ENCODE measurements at places on chromosomes 4 and X. TPM values are rescaled to one million over a fixed set of nuclear protein-coding genes. Genes with fewer than 3 reads are reported as not detected.

CC2D2A gene
- polyA plus RNA-seq, result 3.8 TPM

WWC2 gene
- 1.2 TPM for polyA plus RNA-seq

PPM1K gene
- 4.8 TPM for polyA plus RNA-seq

FAM184B gene
- 0.23 TPM for polyA plus RNA-seq

PLXNB3 gene
- polyA plus RNA-seq, result 2.2 TPM

PRR32 gene
- not detected for polyA plus RNA-seq

KCND1 gene
- polyA plus RNA-seq, result 1.7 TPM

CTAG2 gene
- not detected for polyA plus RNA-seq

SMPX gene
- 0.89 TPM for polyA plus RNA-seq

UGT2B17 gene
- polyA plus RNA-seq, result not detected

SCFD2 gene
- polyA plus RNA-seq, result 3.7 TPM

ASB5 gene
- 1.8 TPM for polyA plus RNA-seq

SYTL4 gene
- 22.8 TPM for polyA plus RNA-seq

MCF2 gene
- not detected for polyA plus RNA-seq

NLRP2B gene
- not detected for polyA plus RNA-seq

RIPPLY1 gene
- polyA plus RNA-seq, result not detected

SPANXC gene
- not detected for polyA plus RNA-seq

UGT2B10 gene
- polyA plus RNA-seq, result 0.60 TPM

TSPYL2 gene
- 25.8 TPM for polyA plus RNA-seq

CITED1 gene
- polyA plus RNA-seq, result not detected

PF4V1 gene
- not detected for polyA plus RNA-seq

AKAP4 gene
- not detected for polyA plus RNA-seq

MANBA gene
- 8.4 TPM for polyA plus RNA-seq

DCAF4L1 gene
- not detected for polyA plus RNA-seq

MAP3K15 gene
- polyA plus RNA-seq, result 0.15 TPM

RHOXF2B gene
- not detected for polyA plus RNA-seq

LDB2 gene
- 2.1 TPM for polyA plus RNA-seq

GATA1 gene
- not detected for polyA plus RNA-seq

CXXC4 gene
- polyA plus RNA-seq, result 0.60 TPM

AWAT2 gene
- polyA plus RNA-seq, result 0.60 TPM

ETDB gene
- not detected for polyA plus RNA-seq

KLB gene
- 0.55 TPM for polyA plus RNA-seq

DMD gene
- polyA plus RNA-seq, result 2.5 TPM

SYP gene
- polyA plus RNA-seq, result 1.4 TPM

SGMS2 gene
- polyA plus RNA-seq, result 6.3 TPM

ESX1 gene
- polyA plus RNA-seq, result not detected

KLHL4 gene
- not detected for polyA plus RNA-seq

CFI gene
- 1.2 TPM for polyA plus RNA-seq

TLR1 gene
- 1.8 TPM for polyA plus RNA-seq

FREM3 gene
- not detected for polyA plus RNA-seq
